ENCODE measurements at places on chromosomes 2 and 18.

DNA sequence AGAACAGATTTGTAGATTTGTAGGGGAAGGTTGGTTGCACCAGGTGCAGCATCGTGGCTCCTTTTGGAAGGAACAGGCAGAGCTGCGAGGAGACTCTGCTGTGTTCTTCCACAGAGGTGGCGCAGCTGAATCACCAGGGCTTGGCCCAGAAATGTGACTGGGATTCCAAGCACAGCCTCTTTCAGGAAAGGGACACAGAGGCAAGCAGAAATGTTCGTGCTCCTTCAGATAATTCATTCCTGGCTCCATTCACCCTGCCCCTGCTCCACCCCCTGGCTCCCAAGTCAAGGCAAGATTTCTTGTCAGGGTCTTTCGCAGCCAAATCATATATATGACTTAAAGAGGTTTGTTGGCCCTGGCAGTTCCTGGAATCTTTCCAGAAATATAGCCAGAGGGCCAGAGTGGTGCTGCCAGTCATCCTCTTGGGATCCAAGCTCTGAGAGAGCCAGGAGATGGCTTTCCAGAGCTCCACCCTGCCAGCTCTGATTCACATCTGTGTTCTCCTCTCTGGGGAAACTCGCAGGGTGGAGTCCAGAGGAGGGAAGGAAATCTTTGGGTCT, 203.9 kb upstream of the TANK start:
- DNase-seq: no peak

GRCh38 chr2:238728330-238729260, 119.3 kb upstream of the TWIST2 start:
- DNase-seq: no peak

DNA sequence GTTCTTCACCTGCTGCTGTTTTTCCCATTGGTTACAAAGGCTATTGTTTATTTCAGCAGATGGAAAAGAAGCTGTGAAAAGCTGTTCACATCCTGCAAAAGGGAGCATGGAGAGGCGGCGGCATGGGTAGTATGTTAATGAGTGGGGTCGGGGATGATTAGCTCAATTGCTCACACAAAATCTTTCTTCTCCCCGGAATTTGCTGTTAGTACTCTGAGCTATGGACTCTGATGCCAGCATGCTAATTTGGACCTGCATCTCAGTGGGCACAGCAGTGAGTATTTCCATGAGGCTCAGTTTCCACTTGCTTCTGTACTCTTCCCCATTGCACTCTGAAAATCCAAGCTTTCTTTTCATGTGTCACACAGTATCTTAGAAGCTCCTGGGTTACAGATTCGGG, 61.6 kb downstream of the DNER start:
- no peak for DNase-seq

DNA sequence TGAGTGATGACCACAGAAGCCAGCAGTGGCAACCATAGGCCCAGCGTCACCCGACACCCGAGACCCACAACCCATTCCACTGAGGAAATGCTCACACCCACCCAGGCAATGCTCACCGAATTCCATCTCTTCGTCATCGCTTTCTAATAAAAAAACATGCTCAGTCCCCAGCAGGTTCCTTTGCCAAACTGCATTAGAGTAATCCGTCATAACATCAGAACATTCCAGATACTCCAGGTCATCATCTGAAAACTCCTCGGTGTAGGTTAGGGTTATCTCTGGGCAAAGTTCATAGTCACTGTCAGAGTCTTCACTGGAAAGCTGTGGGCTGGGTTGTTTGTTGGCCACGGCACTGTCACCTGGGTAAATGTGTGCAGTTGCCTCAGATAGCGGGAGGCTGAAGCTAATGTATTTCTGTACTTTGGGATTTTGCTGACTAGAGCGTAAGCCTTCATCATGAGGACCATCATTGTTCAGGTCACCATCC, 49.3 kb downstream of the ALPK2 start:
- no peak for DNase-seq

- DNase-seq: no peak
These were observed 299.0 kb downstream of the TRIB2 start for GRCh38 chr2:13015532-13016320.

- no peak for DNase-seq
These were observed 825 bp upstream of the SCYGR1 start for GRCh38 chr2:227388537-227389011.

- no peak for DNase-seq
These were observed 94.7 kb upstream of the TAF1B start for GRCh38 chr2:9748577-9748976.

GRCh38 chr2:147879846-147880245, 35.0 kb downstream of the ACVR2A start:
- DNase-seq: no peak

DNA sequence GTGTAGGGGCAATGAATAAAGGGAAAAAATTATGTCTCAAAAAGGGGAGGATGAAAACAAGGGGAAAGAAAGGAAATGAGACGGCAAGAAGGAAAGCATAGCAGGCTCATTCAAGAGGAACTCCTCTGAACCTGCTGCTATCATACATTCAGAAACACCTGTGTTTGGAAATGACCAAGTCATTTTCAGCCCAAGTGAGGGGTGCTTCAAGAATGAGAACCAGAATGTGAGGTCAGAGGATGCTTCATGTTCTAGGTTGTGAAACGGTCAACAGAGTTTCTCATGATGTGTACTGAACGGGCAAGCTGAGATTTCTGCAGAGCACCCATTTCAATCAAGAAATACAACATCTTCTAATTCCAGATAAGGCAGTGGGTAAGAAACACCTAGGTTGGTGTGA, 1367.2 kb upstream of the CELF4 start:
- DNase-seq: no peak

DNA sequence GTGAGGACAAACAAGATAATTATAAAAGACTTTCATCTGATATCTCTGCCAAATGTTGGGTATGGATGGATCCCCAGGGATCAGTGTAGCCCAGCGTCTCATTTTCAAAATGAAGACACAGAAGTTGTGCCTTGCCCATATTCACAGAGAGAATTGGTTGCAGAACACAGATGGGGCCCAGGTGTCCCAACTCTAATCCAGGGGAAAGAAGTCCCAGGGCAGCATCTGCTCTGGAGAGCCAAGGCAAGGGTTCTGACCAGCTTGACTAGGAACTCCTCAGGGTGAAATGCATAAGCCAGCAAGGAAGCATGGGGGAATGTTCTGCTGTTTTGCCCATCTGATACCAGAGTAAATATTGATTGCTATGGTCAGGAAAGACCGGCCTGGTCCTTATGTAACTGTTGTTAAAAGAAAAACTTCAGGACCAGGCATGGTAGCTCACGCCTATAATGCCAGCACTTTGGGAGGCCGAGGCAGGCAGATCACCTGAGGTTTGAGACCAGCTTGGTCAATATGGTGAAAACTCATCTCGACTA, 68.7 kb upstream of the CABLES1 start:
- DNase-seq: no peak

- DNase-seq: no peak
These were observed 136.8 kb downstream of the DLGAP1 start for GRCh38 chr18:4318311-4318710.

GRCh38 chr18:32093523-32093922, 1.8 kb downstream of the RNF138 start:
- no peak for DNase-seq

DNA sequence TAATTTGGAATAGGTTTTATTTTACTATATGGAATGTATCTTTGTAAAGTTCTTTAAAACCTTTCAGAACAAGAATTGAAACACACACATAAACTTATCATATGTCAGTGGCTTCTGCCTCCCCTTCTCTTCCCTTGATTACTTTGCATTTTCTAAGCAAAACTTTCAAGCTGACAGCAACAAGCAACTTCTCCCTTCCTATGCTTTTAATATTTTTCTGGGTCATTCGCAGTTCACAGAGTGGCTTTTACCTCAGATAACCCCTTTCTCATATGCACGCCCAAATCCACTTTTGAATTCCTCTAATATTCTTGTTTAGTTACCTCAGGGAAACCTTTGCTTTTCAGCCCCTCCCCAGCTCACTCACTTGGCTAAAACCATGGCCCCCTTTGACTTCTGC, 36.7 kb upstream of the CDC42EP3 start:
- DNase-seq: no peak

DNA sequence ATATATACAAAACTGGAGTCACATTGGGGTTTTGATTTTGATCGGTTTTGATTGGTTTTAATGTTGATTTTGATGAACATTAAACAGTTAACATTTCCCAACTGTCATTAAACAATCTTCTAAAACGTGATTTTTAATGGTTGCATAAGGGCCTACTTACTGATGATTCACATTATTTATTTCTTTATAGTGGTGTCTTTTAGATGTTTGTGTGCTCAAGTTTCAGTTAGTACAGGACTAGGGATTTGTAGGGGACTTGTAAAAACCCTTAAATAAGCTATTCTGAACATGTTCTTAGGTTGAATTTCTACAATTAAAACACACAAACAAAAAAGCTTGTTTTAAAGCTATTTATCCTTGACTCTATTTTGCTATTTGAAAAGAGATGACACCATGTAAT, 61.6 kb downstream of the TTC21B start:
- DNase-seq: no peak

- DNase-seq: no peak
These were observed 46.0 kb upstream of the SERTAD2 start for GRCh38 chr2:64699712-64700111.

- no peak for DNase-seq
These were observed 66.7 kb downstream of the ZC3H6 start for GRCh38 chr2:112342067-112342550.

GRCh38 chr2:26578113-26578458, 63.1 kb downstream of the CIB4 start:
- no peak for DNase-seq

- no peak for DNase-seq
These were observed 21.4 kb downstream of the HJURP start for GRCh38 chr2:233832869-233833311.

DNA sequence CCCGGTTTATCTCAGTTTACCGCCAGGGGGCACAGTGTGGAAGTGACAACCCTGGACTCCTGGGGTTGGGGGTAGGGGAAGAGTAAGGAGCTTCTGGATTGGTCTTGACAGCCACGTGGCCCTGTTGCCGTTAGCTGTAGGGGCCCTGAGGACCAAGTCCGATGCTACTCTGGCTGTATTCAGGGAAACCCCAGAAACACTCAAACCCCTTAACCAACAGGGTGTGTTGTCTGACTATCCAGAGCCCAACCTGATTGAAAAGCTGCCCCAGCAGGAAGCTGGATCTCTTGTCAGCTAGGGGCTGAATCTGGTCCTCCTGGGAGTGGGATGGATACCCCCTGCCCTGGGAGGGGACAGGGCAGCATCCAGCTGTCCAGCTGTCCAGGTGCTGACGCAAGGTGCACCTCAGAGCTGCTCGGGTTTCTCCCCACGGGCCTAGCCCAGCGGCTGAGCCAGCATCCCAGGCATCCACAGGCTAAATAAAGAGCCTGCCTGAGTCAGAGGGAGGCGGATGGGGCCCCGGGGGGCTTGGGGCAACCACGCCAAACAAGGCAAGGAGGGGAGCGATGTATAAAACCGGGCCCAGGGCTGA, 3.1 kb upstream of the GMPPA start:
- DNase-seq: peak; percentile 65

DNA sequence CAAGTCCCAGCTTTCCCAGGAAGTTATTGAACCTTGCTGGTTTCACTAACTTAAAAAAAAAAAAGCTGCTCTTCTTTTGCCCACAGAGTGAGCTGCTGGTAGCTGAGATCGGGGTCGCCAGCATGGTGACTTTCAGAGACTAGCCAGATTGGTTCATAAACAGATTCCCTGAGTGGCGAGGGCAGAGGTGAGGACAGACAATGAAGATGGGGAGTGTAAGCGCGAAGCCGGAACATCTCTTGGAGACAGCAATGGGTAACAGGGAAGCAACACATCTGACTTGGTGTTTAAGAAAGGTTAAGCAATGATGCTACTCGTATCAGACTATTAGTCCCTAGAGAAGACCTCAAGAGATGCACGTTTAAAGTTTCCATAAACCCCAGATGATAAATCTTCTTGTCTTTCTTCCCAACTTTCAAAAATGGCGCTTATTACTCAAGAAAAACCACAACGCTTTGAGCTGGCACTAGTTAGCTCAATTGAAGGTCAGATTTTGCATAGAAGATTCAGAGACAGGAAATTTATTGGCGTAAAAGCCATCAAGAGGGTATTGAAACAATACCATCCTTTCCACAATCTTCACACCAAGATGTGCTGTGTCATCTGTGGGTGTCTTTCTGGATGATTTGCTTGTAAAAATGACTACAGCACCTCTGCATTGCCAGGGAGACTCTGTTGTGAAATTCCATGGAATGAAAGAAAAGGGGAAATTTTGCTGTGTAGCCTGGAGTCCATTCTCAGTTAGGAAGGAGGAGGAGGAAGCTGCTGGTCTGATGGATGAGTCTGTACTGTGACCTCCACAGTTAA, 193.1 kb upstream of the CXCR4 start:
- DNase-seq: no peak

DNA sequence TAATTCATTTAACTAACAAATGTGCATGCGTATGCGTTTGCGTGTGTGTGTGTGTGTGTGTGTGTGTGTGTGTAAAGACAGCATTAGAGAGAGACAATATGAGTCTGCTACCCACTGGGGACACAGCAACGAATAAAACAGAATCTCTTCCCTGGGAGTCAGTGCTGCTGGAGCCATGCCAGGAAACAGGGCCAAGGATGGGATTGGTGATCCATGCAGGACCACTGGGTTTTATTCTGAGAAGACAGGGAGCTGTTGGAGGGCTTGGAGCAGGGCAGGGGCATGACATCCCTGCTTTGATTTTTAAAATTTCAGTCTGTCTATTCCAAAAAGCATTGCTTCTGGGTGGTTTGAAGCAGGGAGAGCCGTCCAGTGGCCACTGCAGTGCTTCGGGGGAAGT, 62.9 kb downstream of the PDCL3 start:
- no peak for DNase-seq

GRCh38 chr2:96815326-96816126, 542 bp upstream of the CNNM3 start:
- DNase-seq: no peak

DNA sequence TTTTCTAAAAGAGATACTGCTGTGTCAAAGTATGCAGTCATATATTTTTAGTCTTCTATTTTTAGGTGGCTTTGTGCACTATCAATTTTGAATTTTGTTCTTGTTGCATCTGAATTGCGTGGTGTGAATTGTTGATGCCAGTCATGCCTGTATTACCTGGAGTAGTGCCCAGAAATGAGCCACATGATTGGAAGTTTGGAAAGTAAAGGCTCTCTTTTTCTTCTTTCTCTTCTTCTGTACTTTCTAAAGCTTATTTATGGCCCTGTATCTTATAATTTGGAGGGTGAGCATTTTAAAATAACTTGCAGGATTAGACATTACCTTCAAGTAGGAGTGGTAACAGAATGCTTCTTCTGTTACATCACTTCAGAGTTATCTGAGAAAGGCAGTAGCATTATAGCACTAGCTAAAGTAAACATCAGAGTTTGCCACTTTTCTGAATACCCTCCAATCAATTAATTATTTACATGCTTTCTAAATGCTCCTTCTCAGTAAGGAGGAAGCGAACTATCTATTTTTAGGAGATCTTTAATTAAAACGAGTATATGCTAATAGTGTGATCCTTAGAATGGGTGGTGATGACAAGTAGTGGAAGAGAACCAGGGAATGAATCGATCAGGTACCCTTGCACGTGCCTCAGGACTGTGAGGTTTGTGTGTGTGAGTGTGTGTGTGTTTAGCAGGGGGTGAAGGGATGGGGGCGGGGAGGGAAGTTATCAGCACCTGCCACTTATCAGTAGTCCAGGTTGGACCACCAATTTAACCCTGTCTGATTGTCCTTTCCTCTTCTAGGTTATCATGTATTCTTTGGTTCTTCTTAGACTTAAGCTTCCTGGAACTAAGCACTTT, 112.5 kb downstream of the MAP3K20 start:
- DNase-seq: no peak

Data from hematopoietic multipotent progenitor cell treated with erythropoietin and hydrocortisone succinate and interleukin-3 and kit ligand, for 17 days (in vitro differentiated cells).